ENCODE measurements at places on chromosomes 1 and 21.

DNA sequence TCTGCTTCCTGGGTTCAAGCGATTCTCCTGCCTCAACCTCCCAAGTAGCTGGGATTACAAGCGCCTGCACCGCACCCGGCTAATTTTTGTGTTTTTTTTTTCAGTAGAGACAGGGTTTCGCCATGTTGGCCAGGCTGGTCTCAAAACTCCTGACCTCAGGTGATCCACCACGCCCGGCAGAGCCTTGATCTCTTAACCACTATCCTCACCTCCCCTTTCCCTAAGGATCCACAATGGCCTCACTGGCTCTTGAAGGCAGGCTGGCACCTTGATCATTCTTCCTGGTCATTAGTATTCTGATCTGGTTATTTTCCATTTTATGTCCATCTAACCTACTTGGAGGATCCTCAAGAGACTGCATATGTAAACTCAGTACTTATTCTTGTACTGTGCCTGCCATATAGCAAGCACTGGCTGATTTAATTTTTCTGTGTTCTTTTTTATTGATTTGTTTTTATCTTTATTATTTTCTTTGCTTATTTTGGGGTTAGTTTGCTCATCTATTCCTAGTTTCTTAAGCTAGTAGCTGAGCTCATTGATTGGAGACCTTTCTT lies 6.3 kb downstream of the RCC1 start:
- DNase-seq, result no peak

GRCh38 chr1:115133440-115133839 lies 44.1 kb upstream of the TSPAN2 start:
- peak; percentile 34 for DNase-seq

DNA sequence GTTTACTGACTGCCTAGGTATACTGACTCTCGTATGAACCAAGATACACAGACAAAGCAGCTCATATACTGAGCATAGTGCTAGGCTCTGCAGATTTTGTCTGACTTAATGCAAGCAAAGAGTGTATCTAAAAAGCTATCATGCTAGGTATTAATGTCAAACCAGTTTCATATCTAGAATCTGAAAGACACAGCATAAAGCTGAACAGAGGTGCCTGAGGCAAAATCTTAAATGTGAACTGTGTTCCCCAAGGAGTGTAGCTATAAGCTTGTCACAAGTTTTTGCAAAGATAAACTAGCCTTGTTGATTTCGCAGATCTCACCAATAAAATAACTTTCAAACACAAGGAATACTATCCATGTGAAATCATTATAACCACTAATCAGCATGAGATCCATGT lies 18.1 kb downstream of the JAK1 start:
- no peak for DNase-seq

DNA sequence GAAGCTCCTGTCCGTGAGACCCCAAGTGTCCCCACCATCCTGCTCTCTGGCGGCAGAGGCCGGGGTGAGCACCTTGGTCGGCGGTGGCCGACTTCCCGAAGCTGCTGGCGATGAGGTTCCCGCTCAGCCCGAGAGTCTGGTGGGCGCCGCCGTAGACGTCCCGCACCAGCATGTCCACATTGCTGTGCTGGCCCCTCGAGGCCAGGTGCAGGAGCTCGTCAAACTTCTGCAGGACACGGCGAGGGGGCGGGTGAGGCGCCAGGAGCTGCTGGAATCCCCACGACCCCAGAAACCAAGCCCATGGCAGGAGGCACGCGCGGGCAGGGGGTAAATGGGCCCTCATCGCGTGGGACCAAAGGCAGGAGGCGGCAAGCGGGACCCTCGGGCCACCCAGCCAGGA lies 6.7 kb downstream of the PANK4 start:
- no peak for DNase-seq

DNA sequence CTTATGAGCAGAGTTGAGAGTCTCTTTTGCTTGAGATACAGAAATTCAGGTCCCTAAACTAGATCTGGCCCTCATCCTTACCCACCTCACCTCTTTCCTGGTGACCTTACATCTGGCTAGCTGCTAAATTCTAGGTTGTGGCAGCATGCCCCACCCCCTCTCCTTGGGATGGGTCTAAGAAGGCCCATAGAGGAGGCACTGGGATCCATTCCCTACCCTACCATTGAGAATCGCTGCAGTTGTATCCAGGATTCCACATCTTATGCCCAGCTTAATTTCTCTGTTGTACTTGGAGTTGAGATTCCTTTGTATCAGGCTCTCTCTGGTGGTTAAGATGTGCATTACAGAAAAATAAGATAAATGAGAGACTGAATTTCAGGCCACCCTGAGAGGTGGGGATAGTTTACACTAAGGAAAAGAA lies 9.5 kb upstream of the TMEM39B start:
- peak; percentile 74 for DNase-seq

DNA sequence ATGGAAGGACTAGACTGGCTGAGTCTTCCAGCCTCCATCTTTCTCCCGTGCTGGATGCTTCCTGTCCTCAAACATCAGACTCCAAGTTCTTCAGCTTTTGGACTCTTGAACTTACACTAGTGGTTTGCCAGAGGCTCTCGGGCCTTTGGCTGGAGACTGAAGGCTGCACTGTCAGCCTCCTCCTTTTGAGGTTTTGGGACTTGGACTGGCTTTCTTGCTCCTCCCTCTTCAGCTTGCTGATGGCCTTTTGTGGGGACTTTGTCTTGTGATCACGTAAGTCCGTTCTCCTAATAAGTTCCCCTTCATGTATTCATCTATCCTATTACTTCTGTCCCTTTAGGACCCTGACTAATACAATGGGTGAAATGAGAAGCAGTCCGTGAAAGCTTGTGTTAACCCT lies 196.4 kb downstream of the KAZN start:
- no peak for DNase-seq

- no peak for DNase-seq
These were observed 56.9 kb upstream of the ECE1 start for GRCh38 chr1:21347072-21347581.

- no peak for DNase-seq
These were observed 42.4 kb downstream of the SLC66A1 start for GRCh38 chr1:19354531-19354981.

GRCh38 chr1:95503278-95504030 lies 269.4 kb downstream of the RWDD3 start:
- no peak for DNase-seq

GRCh38 chr1:207514890-207515289 lies 18.9 kb downstream of the CR1 start:
- no peak for DNase-seq

DNA sequence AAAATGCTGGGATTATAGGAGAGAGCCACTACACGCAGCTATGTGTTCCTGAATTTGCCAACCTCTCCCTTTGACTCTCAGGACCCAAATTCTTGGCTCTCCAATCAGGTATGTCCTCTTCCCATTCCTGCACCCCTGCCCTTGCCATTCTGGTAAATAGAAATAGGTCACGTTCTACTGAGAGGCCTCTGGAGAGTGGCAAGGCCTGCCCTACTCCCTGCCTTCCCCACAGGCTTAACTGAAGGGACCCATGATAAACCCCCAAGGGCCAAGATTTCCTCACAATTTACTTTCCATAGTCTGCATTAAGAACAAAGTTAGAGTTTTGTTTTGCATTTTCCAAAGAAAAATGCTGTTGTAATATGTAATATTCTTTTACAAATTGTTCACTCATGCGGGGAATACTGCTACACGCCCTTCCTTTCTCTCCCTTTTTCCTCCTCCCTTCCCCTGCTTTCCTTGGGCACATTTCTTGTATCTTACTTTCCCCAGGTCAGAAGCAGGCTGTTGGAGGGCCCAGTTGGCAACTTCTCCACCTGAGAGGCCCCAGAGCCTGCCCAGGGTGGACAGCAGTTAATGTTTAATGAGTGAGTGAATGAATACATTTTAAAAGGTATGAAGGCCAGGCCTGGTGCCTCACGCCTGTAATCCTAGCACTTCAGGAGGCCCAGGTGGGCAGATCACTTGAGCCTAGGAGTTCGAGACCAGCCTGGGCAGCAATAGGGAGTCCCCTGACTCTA lies 33.9 kb upstream of the PUM1 start:
- DNase-seq, result no peak

DNA sequence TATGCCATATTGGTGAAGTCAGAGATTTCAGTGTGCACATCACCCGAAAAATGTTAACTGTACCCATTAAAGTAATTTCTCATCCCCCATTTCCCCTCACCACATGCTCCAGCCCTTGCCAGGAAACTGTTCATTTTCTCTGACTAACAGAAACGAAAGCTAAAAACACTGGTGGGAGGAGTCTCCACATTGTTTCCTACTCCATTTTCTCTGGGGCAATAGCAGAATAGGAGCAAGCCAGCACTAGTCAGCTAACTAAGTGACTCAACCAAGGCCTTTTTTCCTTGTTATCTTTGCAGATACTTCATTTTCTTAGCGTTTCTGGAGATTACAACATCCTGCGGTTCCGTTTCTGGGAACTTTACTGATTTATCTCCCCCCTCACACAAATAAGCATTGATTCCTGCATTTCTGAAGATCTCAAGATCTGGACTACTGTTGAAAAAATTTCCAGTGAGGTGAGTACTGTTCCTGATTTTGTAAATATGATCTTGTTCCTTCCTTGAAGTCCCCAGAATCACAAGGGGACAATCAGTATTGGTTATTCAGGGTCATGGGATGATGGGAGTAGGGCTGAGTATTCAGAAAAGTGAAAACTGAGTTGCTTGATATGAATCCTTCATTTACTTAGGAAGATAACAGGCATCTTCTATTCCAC lies at the start of gene IFI16:
Gene IFI16 (plus strand): TSS at position 204 of the 658 bp plus-strand sequence. CDS start 4,774 bp downstream, outside the sequence.
- peak; percentile 93 for DNase-seq

DNA sequence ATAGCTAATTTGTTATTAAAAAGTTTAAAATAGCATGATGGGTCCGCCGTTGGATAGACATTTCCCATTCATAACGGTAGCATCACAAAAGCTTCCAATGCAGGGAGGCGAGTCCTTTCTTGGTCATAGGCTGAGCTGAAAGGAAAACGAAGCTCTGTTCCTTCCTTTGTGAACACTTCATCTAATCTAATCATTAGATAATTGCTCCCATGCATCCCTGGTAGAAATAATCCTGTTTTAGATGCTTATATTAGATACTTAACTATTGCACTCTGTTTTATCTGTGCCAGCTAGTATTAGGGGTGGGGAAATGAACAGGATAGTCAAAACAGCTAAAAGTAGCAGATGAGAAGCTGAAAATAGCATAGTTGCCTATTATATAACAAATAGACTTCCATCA lies 215.0 kb downstream of the SLC35F3 start:
- DNase-seq, result no peak

DNA sequence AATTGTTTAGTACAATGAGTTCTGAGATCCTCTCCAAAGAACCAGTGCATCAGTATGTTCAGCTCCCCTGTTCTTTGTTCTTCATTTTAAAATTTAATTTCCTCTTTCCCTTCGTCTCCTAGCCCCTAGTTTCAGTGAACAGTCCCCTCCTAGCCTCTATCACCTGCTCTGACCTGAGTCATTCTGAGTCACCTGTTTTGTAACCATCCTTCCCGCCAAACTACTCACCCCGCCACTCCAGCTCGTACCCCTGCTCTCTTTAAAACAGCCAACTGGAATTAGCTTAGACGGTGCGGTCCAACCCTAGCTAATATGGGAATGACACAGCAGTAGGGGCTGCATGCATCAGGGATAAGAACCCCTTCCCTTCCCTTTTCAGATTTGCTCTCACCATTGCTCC lies 16.8 kb upstream of the ERVH48-1 start:
- no peak for DNase-seq

DNA sequence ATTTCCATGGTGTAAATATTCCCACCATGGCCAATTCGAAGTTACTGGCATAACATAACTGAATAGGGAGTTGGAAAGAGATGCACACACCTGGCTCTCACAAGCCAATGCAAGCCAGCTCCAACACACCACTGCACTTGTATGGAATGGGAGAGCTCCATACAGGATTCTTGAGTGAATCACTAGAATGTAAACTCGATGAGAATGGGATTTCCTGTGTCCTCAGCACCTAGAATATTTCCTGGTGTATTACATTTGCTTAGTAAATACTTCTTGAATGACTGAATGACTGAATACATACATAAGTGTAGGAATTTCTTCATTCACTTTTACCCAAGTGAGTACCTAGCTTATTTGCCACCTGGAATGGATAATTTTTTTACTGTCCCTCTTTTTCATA lies 16.2 kb upstream of the PPIE start:
- no peak for DNase-seq

DNA sequence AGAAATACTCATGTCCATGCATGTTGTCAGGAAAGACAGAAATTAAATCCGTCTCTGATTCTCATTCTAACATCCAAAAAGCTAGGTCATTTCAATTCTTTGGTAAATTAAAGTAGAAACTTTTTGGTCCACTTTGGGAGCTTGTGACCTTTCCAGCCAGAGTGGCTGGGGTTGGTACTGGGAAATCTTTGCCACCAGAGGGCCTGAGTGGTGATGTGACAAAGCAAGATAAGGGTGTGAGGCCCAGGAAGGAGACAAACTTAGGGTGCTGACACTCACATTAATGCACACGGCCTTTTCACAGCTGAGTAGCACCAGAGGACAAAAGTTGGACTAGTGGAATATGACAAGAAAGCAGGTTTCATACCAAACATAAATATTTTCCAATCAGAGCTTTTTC lies 144.3 kb downstream of the DNM3 start:
- no peak for DNase-seq

GRCh38 chr1:38657873-38658272 lies 201.7 kb downstream of the RRAGC start:
- DNase-seq, result no peak

- no peak for DNase-seq
These were observed 174.7 kb downstream of the HHIPL2 start for GRCh38 chr1:222373216-222373615.

- no peak for DNase-seq
These were observed 31.0 kb downstream of the MATN1 start for GRCh38 chr1:30692201-30692947.

GRCh38 chr1:151539321-151540020 lies 638 bp upstream of the TUFT1 start:
- peak; percentile 80 for DNase-seq

DNA sequence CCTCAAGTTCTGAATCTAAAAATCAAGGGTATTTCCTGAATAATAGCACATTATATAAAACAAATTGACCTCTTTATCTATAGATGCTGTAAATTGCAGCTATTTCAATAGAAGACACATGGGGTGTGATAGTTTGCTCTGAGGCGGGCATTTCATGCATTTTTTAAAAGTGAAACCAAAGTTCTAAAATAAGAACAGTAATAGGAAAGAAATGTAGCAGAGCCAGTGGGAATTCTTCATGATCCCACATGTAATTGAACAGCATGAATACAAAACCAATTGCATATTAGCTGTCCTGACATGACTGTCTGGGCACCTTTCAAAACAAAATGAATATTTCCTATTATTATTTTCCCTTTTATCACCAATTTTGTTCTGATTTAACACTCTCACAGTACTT lies 85.0 kb downstream of the RGS21 start:
- DNase-seq, result peak; percentile 29

DNA sequence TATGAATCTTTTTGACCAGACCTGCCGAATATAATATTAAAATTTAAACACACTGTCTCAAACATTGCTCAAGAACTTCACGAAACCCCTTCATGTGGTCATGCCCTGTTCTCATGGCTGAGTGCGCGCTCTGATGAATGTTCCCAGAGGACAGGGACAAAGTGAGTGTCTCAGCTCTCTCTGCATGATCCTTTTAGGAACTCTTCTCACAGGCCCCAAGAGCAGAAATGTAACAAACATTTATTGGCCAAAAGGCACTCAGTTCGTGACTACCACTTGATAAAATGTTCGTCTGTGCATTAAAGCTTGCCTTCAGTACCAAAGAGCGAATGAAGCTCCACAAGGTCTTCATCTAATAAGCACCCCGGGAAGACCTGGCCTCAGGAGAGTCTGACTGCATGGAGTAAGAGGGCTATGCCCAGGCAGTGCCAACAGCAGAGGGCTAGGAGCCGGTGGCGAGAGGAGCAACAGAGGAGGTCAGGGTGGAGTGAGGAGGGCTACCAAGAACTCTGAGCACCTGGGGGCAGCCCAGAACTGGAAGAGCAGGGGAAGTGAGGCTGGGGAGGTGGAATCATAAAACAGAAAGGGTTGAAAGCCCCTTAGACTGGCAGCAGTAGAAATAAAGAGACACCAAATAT lies 171.1 kb downstream of the RHOU start:
- DNase-seq, result no peak
